Neuronal stem cell (in vitro differentiated cells): ENCODE measurements at places on chromosomes 1 and 21.

- H3K4me1 ChIP-seq = no peaks in the 10 kb centered on the region
- H3K4me3 ChIP-seq = no peak overlapping the region
- DNase-seq = no peak
- no peaks in the 10 kb centered on the region for H3K27me3 ChIP-seq
- no peaks in the 10 kb centered on the region for H3K36me3 ChIP-seq
Observed at GRCh38 chr1:240312872-240313271, 221.2 kb downstream of the FMN2 start.

DNA sequence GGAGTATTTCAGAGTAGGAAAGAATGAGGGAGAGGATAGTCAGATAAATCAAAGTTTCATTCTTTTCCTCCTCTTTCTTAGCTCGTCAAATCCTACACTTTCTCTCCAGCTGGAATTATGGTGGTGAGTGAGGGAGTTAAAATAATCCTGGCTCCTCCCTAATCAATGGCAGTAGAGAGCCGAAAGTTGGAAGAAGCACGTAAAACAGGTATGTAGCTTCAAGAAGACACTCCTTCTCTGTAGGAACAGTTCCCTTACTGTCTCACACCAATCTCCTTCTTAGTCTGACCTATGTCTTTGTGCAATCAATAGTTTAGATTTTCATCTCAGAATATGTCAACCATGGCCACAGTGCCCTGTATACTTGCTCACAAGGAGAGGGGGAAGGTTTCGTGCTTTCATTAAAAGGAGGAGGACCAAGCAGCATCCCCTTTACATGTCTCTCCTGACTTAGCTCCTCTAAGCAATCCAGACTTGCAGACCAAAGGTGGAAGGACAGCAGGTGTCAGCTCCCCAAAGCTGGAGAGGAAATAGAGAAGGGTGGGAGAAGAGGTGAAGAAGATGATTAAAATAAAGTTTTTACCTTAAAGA lies 878 bp downstream of the MINDY1 start:
- H3K4me3 ChIP-seq = no peak overlapping the region
- peaks cover 16% of the 10 kb centered on the region for H3K4me1 ChIP-seq
- DNase-seq = no peak
- H3K36me3 ChIP-seq = no peaks in the 10 kb centered on the region
- H3K27me3 ChIP-seq = no peaks in the 10 kb centered on the region

GRCh38 chr21:45821315-45821962 lies 160.1 kb upstream of the COL6A1 start:
- no peaks in the 10 kb centered on the region for H3K27me3 ChIP-seq
- peaks cover 4% of the 10 kb centered on the region for H3K4me1 ChIP-seq
- DNase-seq = no peak
- no peak overlapping the region for H3K4me3 ChIP-seq

DNA sequence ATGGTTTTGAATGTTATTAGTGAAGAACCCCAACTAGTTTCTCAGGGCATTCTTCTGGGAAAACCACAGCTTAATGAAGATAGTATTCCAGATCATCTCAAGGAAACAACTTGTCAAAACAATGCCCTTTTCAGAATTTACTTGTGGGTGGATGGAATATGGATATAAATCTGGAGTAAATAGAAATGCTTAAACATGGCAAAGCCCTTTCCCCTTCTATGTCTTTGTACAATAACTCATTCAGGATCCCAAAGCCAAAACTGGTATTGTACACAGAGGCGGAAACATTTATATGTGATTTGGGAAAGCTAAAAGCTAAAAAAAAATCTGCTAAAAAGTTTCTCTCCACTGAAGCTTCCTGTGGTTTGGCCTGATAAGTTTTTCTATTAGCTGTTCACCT lies 55.5 kb upstream of the RGS5 start:
- DNase-seq = no peak
- H3K4me1 ChIP-seq = no peaks in the 10 kb centered on the region
- H3K36me3 ChIP-seq = no peaks in the 10 kb centered on the region
- no peak overlapping the region for H3K27ac ChIP-seq
- no peak overlapping the region for H3K4me3 ChIP-seq

DNA sequence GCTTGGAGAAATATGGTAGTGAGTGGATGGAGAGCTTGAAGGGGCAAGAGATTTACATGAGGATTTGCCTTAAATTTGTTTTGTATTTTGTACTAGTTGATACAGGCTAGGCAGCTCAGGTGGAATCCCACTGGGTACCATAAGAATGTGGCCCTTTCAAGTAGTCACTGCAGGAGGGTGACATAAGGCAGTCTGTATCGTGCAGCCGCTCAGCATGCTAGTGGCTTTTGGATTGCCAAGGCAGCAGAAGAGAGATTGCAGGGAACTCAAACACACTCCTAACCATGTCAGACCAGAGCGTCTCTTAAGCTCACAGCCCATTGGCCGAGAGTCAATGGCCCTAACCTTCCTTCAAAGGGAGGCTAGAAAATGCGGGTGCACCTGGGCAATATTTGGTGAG lies 420.0 kb downstream of the ADGRL2 start:
- H3K36me3 ChIP-seq = no peaks in the 10 kb centered on the region
- H3K27me3 ChIP-seq = no peaks in the 10 kb centered on the region
- H3K4me1 ChIP-seq = no peaks in the 10 kb centered on the region
- no peak overlapping the region for H3K27ac ChIP-seq
- no peak overlapping the region for H3K4me3 ChIP-seq

DNA sequence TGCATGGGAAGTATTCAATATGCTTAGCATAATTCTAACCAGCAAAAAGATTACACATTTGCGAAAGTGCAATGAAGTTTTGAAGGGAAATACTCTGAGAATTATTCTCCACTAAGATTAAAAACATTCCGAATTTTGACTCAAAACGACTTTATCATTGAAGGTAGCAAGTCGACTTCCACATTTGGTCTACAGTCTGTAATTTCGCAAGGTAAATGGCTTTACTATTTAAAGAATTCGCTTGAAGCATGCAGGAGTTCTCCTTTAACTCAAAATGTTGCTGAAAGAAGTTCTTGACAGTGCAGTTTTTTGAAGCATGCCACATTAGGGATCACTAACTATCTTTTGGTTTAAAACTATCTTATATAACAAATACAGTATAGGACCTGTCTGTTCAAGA lies 161.0 kb upstream of the HP1BP3 start:
- no peak for DNase-seq
- peaks cover 49% of the 10 kb centered on the region for H3K36me3 ChIP-seq
- peaks cover 5% of the 10 kb centered on the region for H3K4me1 ChIP-seq
- H3K4me3 ChIP-seq = no peak overlapping the region
- no peaks in the 10 kb centered on the region for H3K27me3 ChIP-seq
- H3K27ac ChIP-seq = no peak overlapping the region

DNA sequence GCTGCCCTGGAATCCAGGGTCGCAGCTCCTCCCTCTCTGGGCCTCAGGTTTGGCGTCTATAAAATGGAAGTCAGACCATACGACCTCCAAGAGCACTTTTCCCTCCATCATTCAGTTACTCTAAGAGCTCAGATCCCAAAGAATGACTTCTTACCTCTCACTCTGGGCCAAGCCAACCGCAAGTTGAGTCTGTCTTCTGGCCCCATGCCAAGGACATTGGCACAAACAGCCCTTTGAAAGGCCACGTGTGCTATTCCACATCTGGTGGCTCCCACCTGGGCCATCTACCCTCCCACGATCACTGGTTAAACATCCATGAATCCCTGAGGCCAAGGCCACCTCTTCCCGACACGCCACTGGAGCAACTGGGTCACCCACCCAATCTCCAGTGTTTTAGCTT lies 12.4 kb downstream of the SLC2A7 start:
- H3K27ac ChIP-seq = no peak overlapping the region
- H3K4me3 ChIP-seq = no peak overlapping the region
- H3K36me3 ChIP-seq = no peaks in the 10 kb centered on the region

GRCh38 chr1:203323587-203323986 lies 18.3 kb downstream of the BTG2 start:
- DNase-seq = no peak
- H3K27ac ChIP-seq = no peak overlapping the region
- peaks cover 45% of the 10 kb centered on the region for H3K4me1 ChIP-seq
- no peak overlapping the region for H3K4me3 ChIP-seq
- H3K36me3 ChIP-seq = no peaks in the 10 kb centered on the region

DNA sequence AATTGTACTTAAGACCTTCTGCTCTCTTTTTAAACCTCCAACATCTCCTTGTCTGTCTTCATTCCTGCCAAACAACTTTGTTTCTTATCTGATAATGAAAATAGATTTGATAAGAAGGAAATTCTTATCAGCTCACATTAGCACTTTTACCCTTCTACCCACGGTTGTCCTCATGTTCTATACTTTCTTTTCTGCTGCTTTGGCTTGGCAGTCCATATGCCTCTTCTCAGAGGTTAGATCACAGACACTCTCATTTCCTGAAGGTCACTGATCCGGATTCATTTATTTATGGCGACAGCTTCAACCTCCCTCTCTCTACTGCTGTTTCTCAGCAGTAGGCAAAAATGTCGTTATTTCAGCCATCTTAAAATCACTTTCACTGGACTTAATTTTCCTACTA lies 2015.8 kb downstream of the NCAM2 start:
- H3K4me3 ChIP-seq = no peak overlapping the region
- no peak for DNase-seq
- no peaks in the 10 kb centered on the region for H3K4me1 ChIP-seq
- no peak overlapping the region for H3K27ac ChIP-seq
- no peaks in the 10 kb centered on the region for H3K36me3 ChIP-seq

GRCh38 chr1:116751621-116752020 lies 2.6 kb upstream of the CD2 start:
- H3K4me1 ChIP-seq = no peaks in the 10 kb centered on the region
- no peaks in the 10 kb centered on the region for H3K27me3 ChIP-seq
- H3K36me3 ChIP-seq = no peaks in the 10 kb centered on the region
- no peak overlapping the region for H3K4me3 ChIP-seq
- no peak for DNase-seq

DNA sequence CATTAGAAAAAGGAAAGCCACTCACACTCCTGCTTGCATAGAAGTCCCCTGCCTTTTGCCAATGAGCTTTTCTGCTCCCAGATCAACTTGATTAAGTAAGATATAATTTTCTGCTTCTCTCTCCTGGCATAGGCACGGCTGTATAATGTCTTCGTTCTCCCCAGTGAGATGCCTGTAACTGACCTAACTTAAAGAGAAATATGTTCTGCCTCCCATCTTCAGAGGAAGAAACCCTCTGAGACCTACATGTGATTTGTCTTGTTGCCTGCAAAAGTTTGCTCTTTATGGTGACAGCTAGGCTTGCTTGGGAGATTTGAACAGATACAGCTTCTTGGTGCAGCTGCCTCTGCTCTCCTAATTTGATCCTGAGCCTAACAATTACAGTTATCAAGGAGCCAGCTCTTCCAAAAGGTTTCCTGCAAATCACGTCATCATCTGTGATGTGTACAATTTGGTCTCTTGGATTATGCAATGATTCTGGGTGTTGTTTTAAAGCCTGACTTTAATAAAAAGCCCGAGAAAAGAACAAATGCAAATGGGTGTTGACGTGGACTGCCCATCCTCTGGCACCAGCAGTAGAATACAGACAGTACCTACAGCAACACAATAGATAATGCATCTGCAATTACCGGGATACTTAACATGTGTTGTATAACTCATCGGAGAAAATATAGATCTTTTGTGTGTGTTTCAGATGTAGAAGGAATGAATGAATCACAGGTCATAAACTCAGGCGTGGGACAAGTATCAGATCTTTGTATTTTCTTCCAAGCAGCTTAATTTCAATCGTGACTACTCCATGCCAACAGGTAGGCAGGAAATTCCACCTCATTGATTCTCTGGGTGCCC lies 76.2 kb upstream of the KAZN start:
- H3K4me1 ChIP-seq = peaks cover 4% of the 10 kb centered on the region
- no peaks in the 10 kb centered on the region for H3K36me3 ChIP-seq
- no peaks in the 10 kb centered on the region for H3K27me3 ChIP-seq
- no peak for DNase-seq

DNA sequence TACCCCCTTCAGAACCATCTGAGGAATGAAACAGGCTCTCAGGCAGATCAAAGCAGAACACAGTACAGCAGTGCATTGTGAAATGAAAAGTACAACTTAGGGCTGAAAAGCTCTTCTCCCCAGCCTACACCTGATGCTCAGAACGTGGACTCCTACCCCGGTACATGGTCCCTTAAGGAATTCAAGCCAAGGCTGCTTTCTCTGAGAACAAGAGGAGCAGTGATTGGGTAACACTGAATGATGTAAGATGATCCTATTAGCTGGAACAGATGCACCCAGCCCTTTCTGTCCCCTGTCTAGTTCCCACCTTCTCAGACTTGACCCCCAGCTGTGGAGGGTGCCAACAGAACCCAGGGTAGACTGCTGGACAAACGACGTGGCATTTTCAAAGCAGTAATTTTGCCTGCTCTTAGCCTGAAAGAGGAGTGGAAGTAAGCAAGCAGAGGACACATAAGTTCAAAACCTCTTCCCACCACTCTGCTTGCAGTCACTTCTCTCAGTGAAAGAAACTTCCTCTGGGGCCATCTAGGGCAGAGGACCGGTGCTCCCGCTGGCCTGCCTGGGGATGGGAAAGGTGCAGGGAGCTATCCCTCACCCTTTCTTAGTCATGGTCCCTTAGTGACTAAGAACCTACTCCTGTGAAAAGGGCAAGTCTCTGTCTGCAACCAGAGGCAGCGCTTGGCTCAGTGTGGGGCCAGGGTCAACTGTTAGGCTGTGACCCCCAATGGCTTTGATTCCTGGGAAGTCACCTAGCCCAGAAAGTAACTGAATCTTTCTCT lies 72.7 kb downstream of the TRABD2B start:
- H3K4me3 ChIP-seq = no peak overlapping the region
- DNase-seq = no peak
- H3K4me1 ChIP-seq = no peaks in the 10 kb centered on the region
- no peak overlapping the region for H3K27ac ChIP-seq
- no peaks in the 10 kb centered on the region for H3K27me3 ChIP-seq

GRCh38 chr1:52973841-52974240 lies 46.8 kb downstream of the SCP2 start:
- H3K36me3 ChIP-seq = no peaks in the 10 kb centered on the region
- no peaks in the 10 kb centered on the region for H3K27me3 ChIP-seq
- no peak overlapping the region for H3K4me3 ChIP-seq
- no peak for DNase-seq
- no peak overlapping the region for H3K27ac ChIP-seq

DNA sequence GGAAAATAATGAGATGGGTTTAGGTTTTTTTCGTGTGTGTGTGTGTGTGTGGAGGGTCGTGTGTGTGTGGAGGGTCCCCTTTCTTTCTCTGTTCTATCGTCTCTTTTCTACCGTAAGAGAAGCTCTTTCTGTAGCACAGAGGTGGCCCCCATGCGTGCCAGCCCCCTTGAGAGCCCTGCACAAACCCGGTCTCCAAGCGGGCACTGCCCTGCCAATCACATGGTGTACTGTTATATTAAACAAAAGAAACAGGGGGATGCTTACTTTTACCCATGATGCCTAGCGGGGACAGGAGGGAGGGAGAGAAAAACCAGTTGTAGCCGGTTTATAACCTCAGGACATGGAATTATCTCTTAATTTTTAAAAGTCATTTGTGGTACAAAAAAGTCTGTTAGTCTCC lies 41.0 kb downstream of the GATAD2B start:
- H3K4me3 ChIP-seq = no peak overlapping the region
- no peak for DNase-seq
- no peaks in the 10 kb centered on the region for H3K27me3 ChIP-seq
- H3K27ac ChIP-seq = no peak overlapping the region

DNA sequence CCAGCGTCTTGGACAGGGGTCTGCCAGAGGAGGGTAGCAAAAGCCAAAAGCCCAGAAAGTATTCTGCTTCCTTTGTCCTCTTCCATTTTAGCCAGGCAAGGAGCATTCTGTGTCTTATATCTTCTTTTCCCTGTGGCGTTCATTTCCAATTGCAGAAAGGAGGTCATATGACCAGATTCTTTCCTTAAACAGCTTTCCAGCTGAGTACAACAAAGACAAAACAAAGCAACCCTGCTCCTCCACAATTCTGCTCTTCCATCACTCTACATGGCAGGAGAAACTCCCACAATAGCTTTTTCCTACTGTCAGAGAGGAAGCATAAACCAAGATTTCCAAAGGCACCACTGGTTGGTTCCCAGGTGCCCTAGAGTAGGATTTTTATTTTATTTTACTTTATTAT lies 19.7 kb downstream of the ENSA start:
- H3K36me3 ChIP-seq = peaks cover 2% of the 10 kb centered on the region
- H3K4me1 ChIP-seq = peaks cover 7% of the 10 kb centered on the region
- peak overlapping the region; percentile 62 for H3K27ac ChIP-seq
